Vein endothelial cell (primary cell): ENCODE measurements at places on chromosomes 11 and 22. TPM values are rescaled to one million over a fixed set of nuclear protein-coding genes. Genes with fewer than 3 reads are reported as not detected.

The CFAP300 gene
- 0.33 and 0.57 TPM in 2 replicates for total RNA-seq

The LARGE2 gene
- not detected in 2 replicates for total RNA-seq

The KRTAP5-2 gene
- not detected in 2 replicates for total RNA-seq

The VPREB1 gene
- total RNA-seq = not detected in 2 replicates

The MMP11 gene
- 8.4 and 13.7 TPM in 2 replicates for total RNA-seq

The BATF2 gene
- total RNA-seq = 0.38 and 0.98 TPM in 2 replicates

The DEUP1 gene
- not detected in 2 replicates for total RNA-seq

The YPEL4 gene
- total RNA-seq = under 0.01 and 0.29 TPM in 2 replicates

The CDHR5 gene
- not detected in 2 replicates for total RNA-seq

The CYB5R2 gene
- 3.6 and 5.5 TPM in 2 replicates for total RNA-seq

The TESMIN gene
- 1.1 and 7.5 TPM in 2 replicates for total RNA-seq

The SLC25A18 gene
- total RNA-seq = not detected in 2 replicates

The NNMT gene
- total RNA-seq = 153 and 330 TPM in 2 replicates

The EFCAB6 gene
- total RNA-seq = under 0.01 and 0.29 TPM in 2 replicates

The C11orf71 gene
- 3.4 and 4.2 TPM in 2 replicates for total RNA-seq

The JHY gene
- 2.0 and 2.8 TPM in 2 replicates for total RNA-seq

The PIH1D2 gene
- total RNA-seq = 1.7 and 2.6 TPM in 2 replicates

The ANGPTL5 gene
- total RNA-seq = 0.19 and 1.3 TPM in 2 replicates

The FOSL1 gene
- 32.1 and 39.5 TPM in 2 replicates for total RNA-seq

The FUT4 gene
- total RNA-seq = 7.5 and 7.9 TPM in 2 replicates

The CARNS1 gene
- 0.19 and 0.33 TPM in 2 replicates for total RNA-seq

The TRIM29 gene
- total RNA-seq = not detected in 2 replicates

The KCTD14 gene
- 0.48 and 1.3 TPM in 2 replicates for total RNA-seq

The MAJIN gene
- not detected in 2 replicates for total RNA-seq

The RTN3 gene
- total RNA-seq = 87.1 and 102 TPM in 2 replicates

The EXPH5 gene
- total RNA-seq = under 0.01 and 0.19 TPM in 2 replicates

The CRYBB1 gene
- not detected in 2 replicates for total RNA-seq

The OR51B5 gene
- total RNA-seq = not detected in 2 replicates

The HPX gene
- 0.33 and 0.67 TPM in 2 replicates for total RNA-seq

The WNT7B gene
- total RNA-seq = not detected in 2 replicates

The SIK2 gene
- 11.9 and 13.1 TPM in 2 replicates for total RNA-seq

The SEPTIN3 gene
- total RNA-seq = under 0.01 TPM in 2 replicates

The DNAL4 gene
- 11.1 and 18.9 TPM in 2 replicates for total RNA-seq

The ZNF280B gene
- total RNA-seq = 1.5 and 1.6 TPM in 2 replicates

The TREH gene
- not detected in 2 replicates for total RNA-seq

The GGT1 gene
- total RNA-seq = 1.3 and 2.3 TPM in 2 replicates

The PKP3 gene
- total RNA-seq = 0.65 and 0.86 TPM in 2 replicates

The BTG4 gene
- total RNA-seq = not detected in 2 replicates

The CYTH4 gene
- under 0.01 and 0.10 TPM in 2 replicates for total RNA-seq

The GAL3ST1 gene
- not detected in 2 replicates for total RNA-seq

The KDM4E gene
- total RNA-seq = not detected in 2 replicates

The KCNK4 gene
- total RNA-seq = 0.10 TPM in 1 of 2 replicates, not detected in the other
